Heart right ventricle (tissue), 16 donors: ENCODE measurements at places on chromosomes 16 and 17. TPM values are rescaled to one million over a fixed set of nuclear protein-coding genes. Genes with fewer than 3 reads are reported as not detected.

- no peaks in the 10 kb centered on the region for H3K36me3 ChIP-seq
- no peak for DNase-seq
- no peak overlapping the region for H3K4me3 ChIP-seq
- H3K27ac ChIP-seq: no peak overlapping the region
- H3K4me1 ChIP-seq: no peaks in the 10 kb centered on the region
- no peaks in the 10 kb centered on the region for H3K27me3 ChIP-seq
These were observed 14.2 kb upstream of the ST6GALNAC2 start for GRCh38 chr17:76599694-76600460.

NEUROD2 gene
- not detected for total RNA-seq

CD300LG gene
- 12.9 TPM for total RNA-seq

GRCh38 chr17:54527941-54528340 lies 372.7 kb upstream of the TOM1L1 start:
- H3K36me3 ChIP-seq: no peaks in the 10 kb centered on the region
- DNase-seq: no peak
- no peaks in the 10 kb centered on the region for H3K27me3 ChIP-seq

ATP2C2 gene
- total RNA-seq: not detected

DNA sequence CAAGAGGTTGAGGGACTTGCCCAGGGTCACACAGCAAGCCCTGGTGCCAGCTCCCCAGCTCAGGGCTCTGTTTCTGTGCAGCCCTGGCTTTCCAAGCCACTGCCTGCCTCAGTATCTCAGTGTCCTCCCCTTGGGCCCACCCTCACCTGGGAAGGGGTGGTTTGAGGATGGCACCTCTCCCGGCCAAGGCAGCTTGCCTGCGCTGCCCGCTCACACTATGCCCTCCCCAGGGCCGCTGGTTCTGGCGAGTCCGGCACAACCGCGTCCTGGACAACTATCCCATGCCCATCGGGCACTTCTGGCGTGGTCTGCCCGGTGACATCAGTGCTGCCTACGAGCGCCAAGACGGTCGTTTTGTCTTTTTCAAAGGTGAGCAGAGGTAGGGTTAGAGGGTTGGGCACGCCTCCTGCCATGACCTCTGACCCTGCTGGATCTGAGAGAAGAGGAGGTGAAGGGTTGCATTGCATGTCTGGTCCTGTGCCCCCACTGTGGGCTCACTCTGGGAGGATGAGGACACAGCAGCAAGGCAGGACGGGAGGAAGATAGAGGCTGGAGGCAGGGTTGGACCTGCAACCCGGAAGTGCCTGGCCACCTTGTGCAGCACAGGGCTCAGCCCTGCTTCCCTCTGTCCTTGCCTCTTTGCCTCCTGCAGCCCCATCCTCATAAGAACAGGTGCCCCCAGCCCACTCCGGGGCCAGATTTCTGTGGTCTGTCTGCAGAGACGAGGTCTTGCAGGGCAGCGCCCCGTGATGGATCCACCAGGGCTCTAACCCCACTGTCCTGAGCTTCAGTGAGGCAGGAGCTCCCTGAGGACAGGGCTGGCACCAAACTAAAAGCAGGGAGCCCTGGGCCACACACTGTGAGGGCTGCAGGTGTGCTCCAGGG lies 16.7 kb downstream of the MMP15 start:
- DNase-seq: no peak
- H3K27ac ChIP-seq: no peak overlapping the region
- H3K36me3 ChIP-seq: no peaks in the 10 kb centered on the region
- H3K4me1 ChIP-seq: peaks cover 10% of the 10 kb centered on the region

PPP1R27 gene
- not detected for total RNA-seq

CES4A gene
- total RNA-seq: 10.4 TPM

DNA sequence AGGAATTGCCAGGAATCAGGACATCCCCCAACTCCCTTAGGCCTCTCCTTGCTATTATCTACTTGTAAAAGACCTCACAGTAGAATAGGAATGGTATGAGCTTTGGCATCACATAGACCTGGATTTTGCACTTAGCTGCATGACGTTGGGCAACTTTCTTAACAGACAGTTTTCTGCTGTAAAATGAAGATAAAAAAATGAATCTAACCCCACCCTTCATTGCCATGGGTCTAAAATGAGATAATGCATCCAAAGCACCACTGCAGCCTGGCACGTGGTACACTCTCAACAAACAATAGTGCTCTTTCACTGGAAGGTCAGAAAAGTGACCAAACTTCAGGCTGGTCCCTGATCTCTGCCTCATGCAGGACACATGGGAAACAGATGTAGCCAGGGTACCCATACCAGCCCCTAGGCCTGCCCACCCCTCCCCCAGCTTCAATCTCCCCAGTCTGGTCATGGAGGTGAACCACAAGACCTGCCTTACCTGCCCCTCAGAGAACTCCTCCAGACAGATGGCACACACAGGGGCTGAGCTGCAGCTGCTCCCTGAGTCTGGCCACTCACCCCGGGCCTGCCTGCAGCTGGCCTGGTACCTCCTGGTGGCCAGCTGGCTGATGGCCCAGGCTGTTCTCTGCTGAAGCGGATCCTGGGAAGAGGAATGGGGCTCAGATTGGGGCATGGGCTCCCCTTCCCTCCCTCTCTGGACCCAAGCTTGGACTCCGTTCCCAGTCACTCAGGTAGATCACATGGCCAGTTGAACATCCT lies 8.5 kb upstream of the SUPT4H1 start:
- no peaks in the 10 kb centered on the region for H3K27me3 ChIP-seq
- H3K36me3 ChIP-seq: no peaks in the 10 kb centered on the region
- H3K27ac ChIP-seq: no peak overlapping the region

TM4SF5 gene
- total RNA-seq: not detected

DNA sequence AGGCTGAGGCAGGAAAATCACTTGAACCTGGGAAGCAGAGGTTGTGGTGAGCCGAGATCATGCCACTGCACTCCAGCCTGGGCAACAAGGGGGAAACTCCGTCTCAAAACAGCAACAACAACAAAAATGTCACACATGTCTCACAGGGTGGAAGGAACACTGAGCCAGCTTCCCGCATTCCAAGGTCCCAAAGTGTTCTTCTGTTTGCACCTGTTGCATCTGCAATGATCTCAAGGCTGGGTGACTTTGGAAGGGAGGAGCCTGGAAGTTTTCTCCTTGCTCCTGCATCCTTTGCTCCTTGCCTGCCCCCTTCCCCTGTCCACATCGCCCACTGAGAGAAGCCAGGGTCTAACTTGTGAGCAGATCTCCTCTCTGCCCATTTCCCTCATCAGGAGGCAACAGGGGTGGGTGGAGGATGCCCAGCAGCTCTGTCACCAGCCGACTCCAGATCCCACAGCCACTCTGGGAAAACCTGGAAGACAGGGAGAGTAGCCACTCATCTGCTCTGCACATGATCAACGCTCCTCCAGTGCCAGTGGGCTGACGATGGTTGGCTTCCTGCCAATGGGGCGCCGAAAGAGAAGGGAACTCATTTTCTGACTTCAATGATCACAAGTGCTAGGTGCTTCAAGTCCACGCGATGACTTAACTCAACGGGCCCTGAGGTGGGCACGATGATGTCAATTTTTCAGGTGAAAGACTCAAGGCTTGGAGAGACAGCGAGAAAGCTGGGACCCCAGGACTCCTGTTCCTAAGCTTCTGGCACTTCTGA lies 12.6 kb downstream of the CHST6 start:
- H3K27me3 ChIP-seq: no peaks in the 10 kb centered on the region
- H3K4me3 ChIP-seq: no peak overlapping the region
- no peak overlapping the region for H3K27ac ChIP-seq
- no peaks in the 10 kb centered on the region for H3K4me1 ChIP-seq
- DNase-seq: no peak
- no peaks in the 10 kb centered on the region for H3K36me3 ChIP-seq

DNA sequence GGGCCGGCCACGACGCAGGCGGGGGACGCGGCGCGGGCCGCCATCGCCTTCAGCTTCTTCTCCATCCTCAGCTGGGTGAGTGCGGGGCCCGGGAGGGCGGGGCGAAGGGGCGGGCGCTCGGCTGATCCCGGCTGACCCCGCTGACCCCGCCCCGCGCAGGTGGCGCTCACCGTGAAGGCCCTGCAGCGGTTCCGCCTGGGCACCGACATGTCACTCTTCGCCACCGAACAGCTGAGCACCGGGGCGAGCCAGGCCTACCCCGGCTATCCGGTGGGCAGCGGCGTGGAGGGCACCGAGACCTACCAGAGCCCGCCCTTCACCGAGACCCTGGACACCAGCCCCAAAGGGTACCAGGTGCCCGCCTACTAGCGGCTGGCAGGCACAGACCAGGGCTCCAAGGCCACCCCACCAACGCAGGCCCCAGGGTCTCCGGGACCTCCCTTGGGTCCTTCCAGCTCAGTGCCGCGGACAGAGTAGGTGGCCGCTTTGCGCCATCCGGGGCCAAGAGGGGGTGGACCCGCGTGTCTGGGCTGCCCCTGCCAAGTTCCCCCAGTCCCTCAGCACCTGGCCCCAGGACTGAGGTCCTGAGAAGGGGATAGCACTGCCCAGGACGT lies 3.0 kb downstream of the SYNGR3 start:
- H3K27ac ChIP-seq: no peak overlapping the region
- peaks cover 19% of the 10 kb centered on the region for H3K4me1 ChIP-seq
- H3K36me3 ChIP-seq: peaks cover 11% of the 10 kb centered on the region

GRCh38 chr17:47694581-47695428 lies 844 bp downstream of the TBKBP1 start:
- no peaks in the 10 kb centered on the region for H3K27me3 ChIP-seq
- peaks cover 14% of the 10 kb centered on the region for H3K4me1 ChIP-seq
- H3K36me3 ChIP-seq: peaks cover 32% of the 10 kb centered on the region

- peaks cover 14% of the 10 kb centered on the region for H3K4me1 ChIP-seq
- H3K4me3 ChIP-seq: peak overlapping the region; percentile 43
- no peaks in the 10 kb centered on the region for H3K36me3 ChIP-seq
These were observed 70.0 kb downstream of the RBBP6 start for GRCh38 chr16:24609417-24609739.

DNA sequence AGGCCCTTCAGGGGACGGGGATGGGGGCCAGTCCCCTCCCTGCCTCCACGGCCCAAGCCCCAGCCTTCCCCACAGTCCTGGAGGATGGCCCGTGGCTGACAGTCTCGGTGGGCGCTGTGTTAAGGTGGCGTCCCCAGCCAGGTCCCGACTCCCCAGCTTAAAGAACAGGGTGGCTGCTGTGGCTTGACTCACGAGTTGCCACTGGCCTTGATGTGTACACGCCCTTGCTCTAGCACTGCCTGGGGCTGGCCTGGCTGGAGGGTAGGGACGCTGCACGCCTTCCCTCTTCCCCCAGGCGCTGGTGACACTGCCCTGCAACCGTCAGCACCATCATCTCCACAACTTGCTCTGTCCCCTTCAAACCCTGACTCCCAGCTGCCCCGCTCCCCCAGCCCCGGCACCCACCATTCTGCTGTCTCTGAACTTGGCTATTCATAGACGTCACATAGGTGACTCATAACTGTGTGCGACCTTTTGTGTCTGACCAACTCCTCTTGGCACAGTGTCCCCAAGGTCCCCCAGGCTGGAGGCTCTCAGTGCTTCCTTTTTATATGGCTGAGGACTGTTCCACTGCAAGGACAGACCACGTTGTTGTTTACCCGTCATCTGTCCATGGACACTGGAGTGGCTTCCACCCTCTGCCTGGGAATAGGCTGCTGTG lies 6.3 kb downstream of the GNPTG start:
- H3K4me3 ChIP-seq: no peak overlapping the region
- no peaks in the 10 kb centered on the region for H3K27me3 ChIP-seq
- no peak for DNase-seq
- no peak overlapping the region for H3K27ac ChIP-seq

DNA sequence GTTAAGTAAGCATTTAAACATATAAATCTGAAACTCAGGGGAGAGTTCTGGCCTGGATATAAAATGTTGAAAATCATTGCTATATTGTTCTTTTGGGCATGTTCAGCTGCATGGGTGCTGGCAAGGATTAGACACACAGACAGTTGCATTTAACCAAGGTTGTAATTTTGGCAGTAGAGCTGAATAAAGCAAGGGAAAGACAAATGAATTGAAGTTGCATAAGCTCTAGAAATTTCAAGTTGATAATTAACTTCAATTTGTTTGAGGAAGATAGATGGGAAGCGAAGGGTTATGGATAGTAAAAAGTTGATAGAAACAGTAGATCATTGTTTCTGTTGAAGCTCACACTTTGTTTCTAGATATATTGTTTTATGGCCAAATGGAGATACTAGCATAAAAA lies 97.2 kb upstream of the KCNJ18 start:
- H3K27ac ChIP-seq: no peak overlapping the region
- H3K4me3 ChIP-seq: no peak overlapping the region
- no peaks in the 10 kb centered on the region for H3K4me1 ChIP-seq
- H3K36me3 ChIP-seq: no peaks in the 10 kb centered on the region
- no peak for DNase-seq

GRCh38 chr16:77946823-77947222 lies 75.5 kb upstream of the CLEC3A start:
- H3K4me1 ChIP-seq: no peaks in the 10 kb centered on the region
- H3K27me3 ChIP-seq: peaks cover 4% of the 10 kb centered on the region
- H3K36me3 ChIP-seq: no peaks in the 10 kb centered on the region
- no peak overlapping the region for H3K27ac ChIP-seq

DNA sequence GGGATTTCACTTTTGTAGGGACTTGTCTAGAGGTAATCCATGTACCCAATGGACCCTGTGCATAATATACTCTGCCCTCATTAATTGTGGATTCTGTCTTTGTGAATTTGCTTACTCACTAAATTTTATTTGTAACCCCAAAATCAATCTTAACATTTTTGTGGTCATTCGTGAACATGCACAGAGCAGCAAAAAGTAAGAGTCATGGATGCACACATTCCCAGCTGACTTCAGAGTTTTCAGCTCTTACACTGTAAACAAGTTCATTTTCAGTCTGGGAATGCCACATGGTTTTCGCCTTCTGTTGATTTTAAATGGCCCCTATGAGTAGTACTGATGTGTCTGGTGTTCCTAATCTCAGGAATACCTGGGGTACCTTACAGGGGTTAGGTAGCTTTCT lies 24.3 kb downstream of the TAC4 start:
- peaks cover 11% of the 10 kb centered on the region for H3K36me3 ChIP-seq
- H3K27ac ChIP-seq: no peak overlapping the region
- DNase-seq: no peak
- H3K4me3 ChIP-seq: no peak overlapping the region

DNA sequence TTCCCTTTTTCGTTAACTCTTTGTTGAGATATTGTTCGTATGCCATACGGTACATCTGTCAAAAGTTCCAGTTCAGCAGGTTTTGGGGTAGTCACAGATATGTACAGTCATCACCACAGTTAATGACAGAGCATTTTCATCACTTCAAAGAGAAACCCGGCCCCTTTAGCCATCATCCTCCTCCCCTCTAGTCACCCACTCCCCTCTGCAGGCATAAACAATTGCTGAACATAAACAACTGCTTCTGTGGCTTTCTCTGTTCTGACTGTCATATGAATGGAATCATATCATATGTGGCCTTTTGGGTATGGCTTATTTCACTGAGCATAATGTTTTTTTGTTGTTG lies 59.3 kb downstream of the RNF213 start:
- no peaks in the 10 kb centered on the region for H3K4me1 ChIP-seq
- H3K27me3 ChIP-seq: no peaks in the 10 kb centered on the region
- H3K27ac ChIP-seq: no peak overlapping the region
- no peak overlapping the region for H3K4me3 ChIP-seq
- peaks cover 92% of the 10 kb centered on the region for H3K36me3 ChIP-seq
- DNase-seq: no peak

PKMYT1 gene
- 0.50 TPM for total RNA-seq

OR1A1 gene
- total RNA-seq: not detected

- no peaks in the 10 kb centered on the region for H3K27me3 ChIP-seq
- H3K4me3 ChIP-seq: no peak overlapping the region
These were observed 11.8 kb downstream of the BCAR1 start for GRCh38 chr16:75239542-75240122.
